ENCODE measurements at places on chromosomes 1 and 21.

DNA sequence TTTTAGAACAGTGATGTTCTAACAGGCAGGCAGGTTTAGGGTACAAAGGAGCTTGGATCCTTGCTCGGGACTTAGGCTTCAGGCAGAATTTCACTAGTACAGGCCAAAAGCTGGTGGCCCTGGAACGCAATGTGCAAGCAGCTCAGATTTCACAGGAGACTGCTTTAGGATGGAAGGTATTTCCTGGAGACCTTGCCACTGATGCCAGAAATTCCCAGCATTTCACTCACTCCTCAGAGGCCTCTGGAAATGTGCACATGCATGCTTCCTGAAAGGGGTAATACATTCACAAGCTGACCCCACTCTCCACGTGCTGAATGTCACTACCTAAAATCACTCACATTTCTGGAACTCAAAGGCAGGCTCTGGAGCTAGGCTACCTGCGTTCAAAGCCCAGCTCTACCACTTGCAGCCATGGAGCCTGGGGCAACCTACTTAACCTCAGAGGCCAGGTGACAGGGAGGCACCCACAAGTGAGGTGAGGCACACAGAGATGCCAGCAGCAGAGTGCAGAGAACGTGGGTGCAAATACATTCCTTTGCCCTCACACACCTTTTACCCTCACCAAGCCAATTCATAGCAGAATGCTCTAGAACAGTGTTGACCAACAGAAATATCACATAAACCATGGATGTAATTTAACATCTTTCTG lies 56.5 kb downstream of the CDC7 start:
- no peak overlapping the region for H3K27ac ChIP-seq
- no peaks in the 10 kb centered on the region for H3K4me1 ChIP-seq
- H3K36me3 ChIP-seq, result no peaks in the 10 kb centered on the region
- no peaks in the 10 kb centered on the region for H3K27me3 ChIP-seq

DNA sequence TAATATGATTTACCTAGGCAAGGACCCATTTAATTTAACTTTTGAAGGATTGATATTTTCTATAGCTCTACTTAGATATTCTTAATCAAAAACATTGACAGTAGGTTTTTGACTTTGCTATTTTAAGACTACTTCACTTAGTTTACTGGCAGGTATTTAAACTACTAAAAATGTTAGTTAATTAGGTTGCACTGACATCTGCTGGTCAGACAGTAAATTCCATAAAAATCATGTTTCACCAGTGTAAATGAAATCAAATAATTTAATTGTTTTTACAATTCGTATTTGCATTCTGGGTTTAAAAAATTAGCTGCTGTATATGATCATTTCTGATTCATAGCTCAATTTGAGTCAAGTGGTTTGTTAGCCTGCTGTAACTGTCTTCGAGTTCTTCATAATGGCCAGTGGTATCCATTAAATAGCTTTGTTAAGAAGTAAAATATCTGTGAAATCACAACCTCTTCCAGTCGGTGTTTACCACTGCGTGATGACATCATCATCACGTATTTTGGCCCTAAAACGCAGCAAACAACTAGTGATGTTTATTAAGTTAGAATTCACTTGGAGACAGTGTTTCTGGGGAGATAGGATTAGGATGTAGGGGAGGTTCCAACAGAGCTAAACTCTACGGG lies 26.2 kb downstream of the EXTL2 start:
- no peaks in the 10 kb centered on the region for H3K27me3 ChIP-seq
- DNase-seq, result no peak
- no peak overlapping the region for H3K4me3 ChIP-seq
- H3K4me1 ChIP-seq, result no peaks in the 10 kb centered on the region
- H3K27ac ChIP-seq, result no peak overlapping the region
- H3K36me3 ChIP-seq, result no peaks in the 10 kb centered on the region

DNA sequence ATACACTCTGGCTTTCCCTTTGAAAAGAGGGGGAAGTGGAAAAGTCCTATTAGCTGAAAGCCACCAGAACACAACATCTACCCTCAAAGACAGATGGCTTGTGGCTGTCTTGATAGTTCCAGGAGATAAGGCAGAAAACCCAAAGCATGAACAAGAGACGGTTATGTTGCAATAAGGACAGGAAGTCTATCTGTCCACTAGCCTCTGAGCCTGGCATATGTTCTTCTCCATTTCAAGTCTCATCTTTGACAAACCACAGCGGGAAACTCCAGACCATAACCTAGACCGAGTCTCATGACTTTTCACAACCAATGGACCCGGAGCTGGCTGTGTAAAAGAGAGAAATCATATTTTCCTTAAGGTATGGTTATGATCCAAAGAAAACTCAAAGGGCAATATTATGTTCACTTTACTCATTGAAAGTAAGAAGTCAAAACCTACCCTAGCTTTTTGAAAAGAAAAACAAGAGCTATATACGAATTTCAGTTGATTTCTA lies 33.8 kb downstream of the DUSP10 start:
- no peaks in the 10 kb centered on the region for H3K4me1 ChIP-seq
- H3K27ac ChIP-seq, result no peak overlapping the region
- peak; percentile 34 for DNase-seq
- no peaks in the 10 kb centered on the region for H3K27me3 ChIP-seq
- H3K36me3 ChIP-seq, result peaks cover 12% of the 10 kb centered on the region

- no peak for DNase-seq
- no peak overlapping the region for H3K4me3 ChIP-seq
- H3K27me3 ChIP-seq, result no peaks in the 10 kb centered on the region
- H3K27ac ChIP-seq, result no peak overlapping the region
- peaks cover 7% of the 10 kb centered on the region for H3K36me3 ChIP-seq
Measured at GRCh38 chr1:218430822-218431221, 85.7 kb downstream of the TGFB2 start.

DNA sequence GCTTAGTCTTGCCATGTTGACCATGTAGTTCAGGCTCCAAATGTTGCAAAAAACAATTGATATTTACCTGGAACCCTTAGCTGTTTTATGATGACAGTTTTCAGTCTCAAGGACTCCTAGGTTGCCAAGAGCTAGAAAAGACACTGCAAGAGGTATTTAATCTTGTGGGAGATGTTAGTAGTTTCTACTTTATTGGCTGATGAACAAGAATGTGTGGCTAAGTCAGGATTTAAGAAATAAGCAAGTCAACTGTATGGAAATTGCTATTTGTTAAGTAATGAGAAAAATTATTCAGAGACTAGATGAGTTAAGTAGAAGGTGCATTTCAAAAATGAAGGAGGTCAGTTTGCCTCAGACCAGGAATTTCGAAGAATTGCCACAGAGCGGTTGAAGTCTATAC lies 639.7 kb upstream of the USP24 start:
- H3K4me1 ChIP-seq, result no peaks in the 10 kb centered on the region
- no peak overlapping the region for H3K27ac ChIP-seq
- DNase-seq, result no peak
- H3K27me3 ChIP-seq, result no peaks in the 10 kb centered on the region
- no peaks in the 10 kb centered on the region for H3K36me3 ChIP-seq
- H3K4me3 ChIP-seq, result no peak overlapping the region

DNA sequence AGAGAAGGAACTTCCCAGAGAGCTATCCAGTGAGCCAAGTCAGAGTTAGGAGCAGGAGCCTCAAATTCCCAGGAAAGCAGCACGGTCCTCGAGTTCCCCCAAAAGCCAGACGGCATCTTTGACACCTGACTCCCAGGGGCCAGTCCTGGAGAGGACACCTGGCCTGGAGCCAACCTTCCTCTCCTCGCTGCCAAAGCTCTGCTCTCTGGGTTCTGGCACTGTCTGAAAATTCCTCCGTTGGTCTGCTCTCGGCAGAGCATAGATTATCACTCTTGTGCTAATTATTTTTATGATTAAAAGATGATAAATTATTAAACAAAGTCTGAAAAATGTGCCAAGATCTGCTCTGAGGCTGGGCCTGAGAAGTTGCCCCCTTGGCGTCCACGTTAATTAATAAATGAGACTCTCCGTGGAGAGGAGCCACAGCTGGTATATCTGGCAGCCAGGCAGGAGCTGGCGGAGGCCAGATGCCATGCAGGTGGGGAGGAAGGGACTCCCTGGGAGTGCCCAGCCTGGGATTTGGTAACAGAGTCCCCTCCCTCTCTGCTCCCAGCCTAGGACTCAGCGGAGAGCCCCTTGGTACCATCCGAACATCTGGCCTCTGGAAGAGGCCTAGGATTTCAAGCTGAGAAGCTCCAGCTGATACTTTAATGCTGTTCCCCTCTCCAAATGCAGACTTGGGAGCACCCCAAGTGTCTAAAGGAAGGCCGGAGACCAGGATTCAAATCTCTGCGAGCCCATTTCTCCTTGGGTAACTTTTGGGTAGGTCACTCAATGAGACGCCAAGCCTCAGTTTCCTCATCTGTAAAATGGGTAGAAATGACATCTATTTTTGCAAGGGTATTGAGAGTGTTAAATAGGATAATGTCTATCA lies 163.7 kb upstream of the POU3F1 start:
- peaks cover 8% of the 10 kb centered on the region for H3K27me3 ChIP-seq
- no peak for DNase-seq
- no peaks in the 10 kb centered on the region for H3K36me3 ChIP-seq
- no peak overlapping the region for H3K4me3 ChIP-seq
- no peaks in the 10 kb centered on the region for H3K4me1 ChIP-seq

GRCh38 chr1:200873671-200874397 lies 1.1 kb downstream of the GPR25 start:
- no peak overlapping the region for H3K27ac ChIP-seq
- no peaks in the 10 kb centered on the region for H3K36me3 ChIP-seq
- H3K4me1 ChIP-seq, result no peaks in the 10 kb centered on the region
- peak overlapping the region; percentile 22 for H3K4me3 ChIP-seq

DNA sequence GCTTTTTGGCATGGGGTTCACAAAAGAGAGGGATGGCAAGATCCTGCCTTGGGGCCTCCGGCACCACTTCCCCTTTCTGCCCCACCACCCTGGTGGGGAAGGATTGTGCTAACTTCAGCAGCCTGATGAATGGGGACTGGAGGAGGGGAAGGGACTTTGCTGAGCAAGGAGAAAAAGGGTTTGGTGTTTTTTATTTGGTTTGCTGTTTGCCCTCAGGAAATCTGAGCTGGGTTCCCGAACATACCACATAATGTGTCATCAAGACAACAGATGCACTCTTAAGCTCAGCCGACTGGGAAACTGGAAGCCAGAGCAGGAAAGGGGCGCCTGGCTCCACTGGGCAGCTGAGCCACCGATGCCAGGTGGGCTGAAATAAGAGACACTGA lies 19.8 kb downstream of the OLFML2B start:
- H3K27ac ChIP-seq, result peak overlapping the region; percentile 71
- H3K36me3 ChIP-seq, result peaks cover 14% of the 10 kb centered on the region
- peak overlapping the region; percentile 25 for H3K4me3 ChIP-seq
- H3K4me1 ChIP-seq, result peaks cover 27% of the 10 kb centered on the region
- DNase-seq, result peak; percentile 55
- H3K27me3 ChIP-seq, result no peaks in the 10 kb centered on the region

GRCh38 chr1:209728466-209728865 lies 23.8 kb downstream of the HSD11B1 start:
- no peak overlapping the region for H3K4me3 ChIP-seq
- DNase-seq, result no peak
- no peaks in the 10 kb centered on the region for H3K27me3 ChIP-seq
- no peak overlapping the region for H3K27ac ChIP-seq
- H3K36me3 ChIP-seq, result no peaks in the 10 kb centered on the region

Data from tibial artery (tissue), 4 donors.